ENCODE measurements at places on chromosomes 16 and 17.
A peak's percentile ranks its signal among the peaks of the same experiment; 100 is the strongest.

DNA sequence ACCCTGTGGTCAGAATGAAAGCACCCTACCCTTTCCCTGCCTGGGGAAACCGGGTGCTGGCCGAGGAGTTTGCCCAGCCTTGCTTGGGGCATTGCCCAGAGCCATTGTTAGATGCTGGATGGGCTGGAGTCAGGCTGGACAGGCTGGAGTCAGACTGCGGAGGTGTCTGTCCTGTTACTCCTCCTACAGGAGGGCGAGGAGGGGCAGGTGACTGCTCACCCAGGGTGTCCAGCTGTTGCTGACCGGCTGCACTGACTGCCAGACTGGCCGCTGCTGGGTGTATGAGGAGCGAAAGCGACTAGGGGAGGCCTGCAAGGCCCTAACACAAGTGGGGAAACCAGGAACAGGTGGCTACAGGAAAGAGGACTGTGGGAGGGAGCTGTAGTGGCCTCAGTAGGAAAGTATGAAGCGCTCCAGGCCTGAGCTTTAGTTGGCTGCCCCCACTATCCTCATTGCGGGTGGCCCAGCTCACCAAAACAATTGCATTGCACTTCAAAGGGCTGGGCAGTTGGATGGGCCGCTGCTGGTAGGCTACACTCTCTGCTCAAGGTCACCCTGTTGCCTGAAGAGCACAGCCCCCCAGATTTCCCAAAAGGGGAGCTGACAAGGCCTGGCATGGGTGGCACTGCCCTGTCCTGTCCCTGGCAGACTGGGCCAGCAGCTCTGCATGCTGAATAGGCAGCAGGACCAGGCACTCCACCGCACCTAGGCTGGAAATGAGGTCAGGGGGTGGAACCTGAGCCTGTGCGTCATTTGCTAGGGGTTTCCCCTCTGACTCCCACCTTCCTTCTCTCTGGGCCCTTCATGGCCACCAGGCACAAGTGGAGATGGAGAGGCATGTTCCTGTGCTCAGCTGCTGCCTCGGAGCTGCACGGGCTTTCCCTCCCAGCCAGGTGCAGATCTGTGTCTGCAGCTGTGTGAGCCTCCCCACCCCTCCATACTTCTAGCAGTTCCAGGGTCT, 18.4 kb downstream of the LDHD start:
- peak; percentile 48 for DNase-seq

DNA sequence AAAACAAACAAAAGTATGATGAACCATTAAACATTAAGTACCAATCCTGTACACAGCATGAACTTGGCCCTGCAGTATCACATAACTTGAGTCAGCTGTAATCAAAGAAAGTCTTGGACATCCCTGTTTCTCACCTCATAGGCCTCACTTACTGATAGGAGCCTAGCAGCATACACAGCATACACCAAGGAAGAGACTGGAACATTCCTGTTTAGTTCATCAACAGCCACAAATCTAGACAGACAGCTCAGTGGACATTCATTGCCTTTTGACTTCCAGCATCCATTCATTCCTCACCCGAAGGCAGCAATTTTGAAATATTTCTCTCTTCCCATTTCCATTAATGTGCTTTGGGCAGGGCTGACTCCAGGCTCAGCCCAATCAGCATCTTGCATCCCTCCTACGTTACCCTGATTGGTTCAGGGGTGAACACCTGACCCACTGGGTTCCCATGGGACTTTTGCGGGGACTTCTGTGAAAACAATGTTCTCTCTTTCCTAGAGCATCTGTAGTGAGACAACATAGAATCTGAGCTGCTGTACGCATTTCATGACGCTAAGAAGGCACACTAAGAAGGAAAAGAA, 336.7 kb upstream of the ZFHX3 start:
- DNase-seq, result no peak

GRCh38 chr17:79633154-79633553, 22.3 kb upstream of the RBFOX3 start:
- no peak for DNase-seq

GRCh38 chr17:67076290-67076689, 31.9 kb downstream of the CACNG1 start:
- DNase-seq, result no peak

GRCh38 chr17:7136266-7136877, 21.8 kb upstream of the ASGR2 start:
- peak; percentile 59 for DNase-seq

- no peak for DNase-seq
Measured at GRCh38 chr16:63403792-63404191, 1367.6 kb upstream of the CDH8 start.

DNA sequence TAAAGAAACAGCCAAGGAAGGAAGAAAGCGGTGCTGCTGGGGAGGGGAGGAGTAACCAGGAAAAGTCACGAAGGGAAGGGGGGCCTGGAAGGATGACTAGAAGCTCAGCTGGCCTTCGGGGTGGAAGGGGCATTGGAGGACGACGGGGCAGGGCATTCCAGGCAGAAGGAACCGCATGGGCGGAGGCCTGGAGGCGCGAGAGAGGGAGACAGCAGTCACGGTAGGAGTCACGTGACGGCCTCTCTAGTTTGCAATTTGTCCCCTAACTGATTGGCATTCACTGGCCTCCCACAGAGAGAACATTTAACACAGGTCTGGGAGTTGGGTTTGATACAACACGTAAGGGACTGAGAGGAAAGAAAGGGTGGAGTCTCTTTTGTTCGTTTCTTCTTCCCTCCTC, 63.9 kb downstream of the RTN4RL1 start:
- no peak for DNase-seq

- no peak for DNase-seq
Measured at GRCh38 chr16:30619202-30619601, 9.0 kb upstream of the ZNF689 start.

DNA sequence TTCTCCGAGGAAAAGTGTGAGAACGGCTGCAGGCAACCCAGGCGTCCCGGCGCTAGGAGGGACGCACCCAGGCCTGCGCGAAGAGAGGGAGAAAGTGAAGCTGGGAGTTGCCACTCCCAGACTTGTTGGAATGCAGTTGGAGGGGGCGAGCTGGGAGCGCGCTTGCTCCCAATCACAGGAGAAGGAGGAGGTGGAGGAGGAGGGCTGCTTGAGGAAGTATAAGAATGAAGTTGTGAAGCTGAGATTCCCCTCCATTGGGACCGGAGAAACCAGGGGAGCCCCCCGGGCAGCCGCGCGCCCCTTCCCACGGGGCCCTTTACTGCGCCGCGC, at the start of gene ERBB2:
Gene ERBB2, plus strand, starts transcription at position 247 of the 330 bp plus-strand sequence. CDS start 175 bp downstream, outside the sequence.
- no peak for DNase-seq

Data from activated T-helper 1 cell treated with Interleukin-2 at 50 U/mL for 16 hours (primary cell).